ENCODE measurements at places on chromosomes 7 and 10. TPM values are rescaled to one million over a fixed set of nuclear protein-coding genes. Genes with fewer than 3 reads are reported as not detected.
A peak's percentile ranks its signal among the peaks of the same experiment; 100 is the strongest.

GRCh38 chr10:75450644-75451640 is 19.5 kb downstream of the LRMDA start:
- H3K36me3 ChIP-seq = no peaks in the 10 kb centered on the region
- H3K27ac ChIP-seq = no peak overlapping the region
- H3K4me3 ChIP-seq = no peak overlapping the region
- H3K4me1 ChIP-seq = no peaks in the 10 kb centered on the region
- no peaks in the 10 kb centered on the region for H3K27me3 ChIP-seq

DNA sequence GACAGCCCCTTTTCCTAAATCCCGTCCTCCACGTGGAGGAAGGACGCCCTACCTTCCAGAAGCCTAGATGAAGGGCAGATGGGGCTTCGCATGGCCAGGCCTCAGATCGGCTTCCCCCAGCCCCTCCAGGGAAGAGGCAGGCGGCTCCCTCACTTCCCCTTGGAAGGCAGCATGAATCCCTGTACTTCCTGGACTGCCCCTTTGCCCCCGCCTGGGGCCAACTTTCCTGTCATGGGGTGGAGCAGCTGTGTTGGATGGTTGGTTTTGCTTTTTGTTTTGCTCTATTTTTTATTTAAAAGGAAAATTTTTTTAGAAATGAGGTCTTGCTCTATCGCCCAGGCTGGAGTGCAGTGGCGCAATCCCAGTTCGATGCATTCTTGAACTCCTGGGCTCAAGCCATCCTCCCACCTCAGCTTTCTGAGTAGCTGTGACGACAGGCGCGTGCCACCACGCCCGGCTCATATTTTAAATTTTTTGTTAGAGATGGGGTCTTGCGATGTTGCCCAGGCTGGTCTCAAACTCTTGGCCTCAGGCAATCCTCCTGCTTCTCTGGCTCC is 27.2 kb downstream of the GTF2IRD1 start:
- DNase-seq = peak; percentile 57
- peaks cover 26% of the 10 kb centered on the region for H3K4me1 ChIP-seq
- H3K36me3 ChIP-seq = no peaks in the 10 kb centered on the region

DNA sequence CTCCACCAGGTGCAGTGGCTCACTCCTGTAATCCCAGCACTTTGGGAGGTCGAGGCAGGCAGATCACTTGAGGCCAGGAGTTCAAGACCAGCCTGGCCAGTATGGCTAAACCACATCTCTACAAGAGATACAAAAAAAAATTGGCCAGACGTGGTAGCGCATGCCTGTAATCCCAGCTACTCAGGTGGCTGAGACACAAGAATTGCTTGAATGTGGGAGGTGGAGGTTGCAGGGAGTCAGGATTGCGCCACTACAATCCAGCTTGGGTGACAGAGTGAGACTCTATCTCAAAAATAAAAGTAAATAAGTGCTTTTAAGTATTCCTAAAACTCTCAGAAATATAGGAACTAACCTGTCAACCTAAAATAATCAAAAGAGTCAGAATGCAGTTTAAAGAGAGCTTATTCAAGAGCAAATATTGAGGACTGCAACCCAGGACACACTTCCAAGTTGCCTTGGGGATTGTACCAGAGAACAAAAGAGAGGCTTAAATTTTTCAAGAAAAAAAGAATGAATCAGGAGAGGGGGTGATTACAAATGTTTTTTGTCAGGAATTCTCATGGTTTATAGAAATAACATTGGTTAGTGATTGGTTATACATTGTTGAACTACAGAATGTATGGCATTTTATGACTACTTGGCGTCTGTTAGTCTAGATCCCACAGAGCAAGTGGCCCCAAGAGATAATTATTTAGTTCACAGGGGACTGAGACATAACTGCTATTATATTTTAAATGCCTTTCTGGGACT is 33.2 kb upstream of the PPP1R9A start:
- H3K27me3 ChIP-seq = no peaks in the 10 kb centered on the region
- no peaks in the 10 kb centered on the region for H3K36me3 ChIP-seq
- H3K4me3 ChIP-seq = no peak overlapping the region
- H3K27ac ChIP-seq = no peak overlapping the region
- no peaks in the 10 kb centered on the region for H3K4me1 ChIP-seq

- no peak overlapping the region for H3K4me3 ChIP-seq
- H3K36me3 ChIP-seq = no peaks in the 10 kb centered on the region
- DNase-seq = no peak
- H3K27me3 ChIP-seq = no peaks in the 10 kb centered on the region
These were observed 78.5 kb upstream of the FZD1 start for GRCh38 chr7:91185771-91186170.

GRCh38 chr7:129955993-129956543 is 3.3 kb upstream of the UBE2H start:
- no peaks in the 10 kb centered on the region for H3K4me1 ChIP-seq
- no peak overlapping the region for H3K27ac ChIP-seq
- H3K4me3 ChIP-seq = no peak overlapping the region
- no peak for DNase-seq
- H3K36me3 ChIP-seq = no peaks in the 10 kb centered on the region

- no peak for DNase-seq
- no peaks in the 10 kb centered on the region for H3K27me3 ChIP-seq
- no peak overlapping the region for H3K4me3 ChIP-seq
- no peak overlapping the region for H3K27ac ChIP-seq
These were observed 495.9 kb downstream of the XPNPEP1 start for GRCh38 chr10:109427411-109427810.

The LRRD1 gene
- total RNA-seq = not detected

The MNX1 gene
- not detected for total RNA-seq

DNA sequence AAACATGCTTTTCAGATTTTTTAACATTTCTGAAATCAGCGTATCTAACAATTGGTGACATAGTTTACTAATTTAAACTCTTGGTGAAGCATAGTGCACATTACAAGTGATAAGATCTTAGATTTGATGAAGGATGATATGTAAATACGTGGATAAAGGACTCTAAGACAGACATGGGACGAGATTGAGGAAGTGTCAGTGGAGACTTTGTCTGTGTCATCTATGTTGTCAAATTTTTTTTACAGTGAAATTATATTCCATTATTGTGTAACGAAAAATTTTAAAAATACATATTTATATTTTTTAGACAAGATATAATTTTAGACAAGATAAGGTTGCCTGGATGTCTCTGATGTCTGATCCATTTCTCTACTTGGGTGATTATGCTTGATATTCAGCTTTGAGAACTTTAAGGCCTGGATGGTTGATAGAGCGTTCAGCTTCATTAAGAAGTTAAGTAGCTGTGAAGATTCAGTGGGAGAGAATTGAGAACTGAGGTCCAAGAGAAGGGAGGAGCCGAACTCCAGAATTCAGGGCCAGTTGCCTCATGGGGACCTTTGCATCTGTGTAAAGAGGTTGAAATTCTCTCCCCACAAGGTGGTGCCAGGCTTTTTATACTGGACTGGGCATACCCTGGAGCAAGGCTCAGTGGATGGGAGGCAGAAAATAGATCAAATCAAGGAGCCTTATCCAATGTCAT is 62.7 kb downstream of the KAT6B start:
- H3K4me1 ChIP-seq = peaks cover 4% of the 10 kb centered on the region
- H3K36me3 ChIP-seq = no peaks in the 10 kb centered on the region
- no peak overlapping the region for H3K4me3 ChIP-seq
- no peaks in the 10 kb centered on the region for H3K27me3 ChIP-seq
- H3K27ac ChIP-seq = no peak overlapping the region

DNA sequence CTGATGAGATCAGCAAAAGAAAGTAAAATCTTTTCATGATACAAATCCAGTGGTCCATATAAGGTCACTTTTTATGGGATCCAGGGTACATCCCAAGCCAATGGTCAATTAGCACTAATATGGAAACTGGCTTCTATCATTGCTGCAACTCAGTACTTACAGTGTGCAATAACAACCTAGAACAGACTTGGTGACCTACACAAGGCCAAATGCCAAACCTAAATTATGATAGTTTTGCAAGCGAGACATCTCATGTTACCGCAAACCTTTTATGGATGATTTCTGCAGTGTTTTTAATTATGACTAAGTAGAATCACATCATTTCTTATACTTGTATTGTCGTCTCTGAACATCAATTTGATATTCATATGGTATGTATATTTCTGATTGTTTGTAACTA is 583.5 kb upstream of the SEMA3D start:
- DNase-seq = no peak
- H3K27ac ChIP-seq = no peak overlapping the region
- H3K4me1 ChIP-seq = no peaks in the 10 kb centered on the region
- no peaks in the 10 kb centered on the region for H3K36me3 ChIP-seq
- no peak overlapping the region for H3K4me3 ChIP-seq

DNA sequence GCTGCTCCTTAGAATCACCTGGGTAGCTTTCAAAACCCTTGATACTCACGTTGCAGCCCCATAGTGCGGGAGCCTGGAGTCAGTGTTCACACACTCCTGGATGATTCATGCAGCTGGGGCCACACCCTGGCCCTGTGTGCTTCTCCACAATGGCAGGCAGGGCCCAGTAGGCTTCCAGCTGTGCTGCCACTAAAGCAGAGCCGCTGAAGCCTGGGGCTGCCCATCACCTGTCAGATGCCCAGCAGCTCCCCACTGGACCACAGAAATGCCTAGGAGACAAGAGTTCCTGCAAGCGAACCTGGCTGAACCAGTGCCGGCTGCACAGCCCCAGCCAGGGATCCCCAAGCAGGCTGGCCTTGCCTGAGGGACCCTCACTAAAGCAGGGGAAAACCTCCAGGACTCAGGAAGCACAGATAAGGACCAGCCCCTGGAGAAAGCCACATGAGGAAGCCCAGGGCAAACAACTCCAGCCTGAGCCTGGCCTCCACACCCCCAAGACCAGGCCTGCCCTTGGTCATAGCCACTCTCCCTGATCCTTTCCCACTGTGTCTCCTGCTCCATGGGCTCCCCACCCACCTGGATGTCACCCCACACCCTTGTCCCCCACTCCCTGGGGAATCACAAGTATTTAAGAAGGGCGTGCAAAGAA is 111.9 kb downstream of the GRID1 start:
- H3K4me3 ChIP-seq = no peak overlapping the region
- no peaks in the 10 kb centered on the region for H3K27me3 ChIP-seq
- DNase-seq = no peak
- H3K36me3 ChIP-seq = no peaks in the 10 kb centered on the region

DNA sequence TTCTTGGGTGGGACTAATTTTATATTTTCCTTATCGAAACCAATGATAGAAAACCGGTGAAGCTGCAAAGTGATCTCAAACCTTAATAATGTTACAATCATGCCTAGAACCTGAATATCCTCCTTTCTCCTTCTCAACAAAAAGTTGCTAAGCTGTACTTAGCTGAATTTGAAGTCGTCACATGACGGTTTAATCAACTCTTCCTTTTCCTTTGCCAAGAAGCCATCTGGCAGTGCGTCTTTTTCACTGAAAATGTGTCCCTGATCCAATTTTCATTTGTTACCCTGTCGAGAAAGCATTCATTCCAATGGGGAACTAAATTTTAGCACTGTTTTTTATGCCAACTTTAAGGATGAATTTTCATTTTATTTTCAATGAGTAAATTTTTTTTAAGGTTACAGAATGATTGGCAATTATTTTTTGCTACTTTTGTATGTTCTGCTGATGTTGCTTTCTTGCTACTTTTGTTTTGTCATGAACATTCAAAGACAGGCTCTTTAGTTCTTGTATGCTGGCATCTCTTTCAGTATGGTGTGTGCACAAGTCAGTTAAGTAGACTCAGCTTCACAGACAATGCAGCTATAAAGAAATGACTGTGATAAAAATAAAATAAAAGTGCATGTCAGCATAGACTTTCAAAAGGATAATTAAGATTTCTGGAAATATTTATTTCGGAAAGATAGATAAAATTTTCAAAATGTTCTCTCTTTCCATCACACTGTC is 980.0 kb downstream of the DNAJB9 start:
- H3K27ac ChIP-seq = no peak overlapping the region
- no peak for DNase-seq
- no peaks in the 10 kb centered on the region for H3K27me3 ChIP-seq
- no peaks in the 10 kb centered on the region for H3K36me3 ChIP-seq
- H3K4me1 ChIP-seq = no peaks in the 10 kb centered on the region

DNA sequence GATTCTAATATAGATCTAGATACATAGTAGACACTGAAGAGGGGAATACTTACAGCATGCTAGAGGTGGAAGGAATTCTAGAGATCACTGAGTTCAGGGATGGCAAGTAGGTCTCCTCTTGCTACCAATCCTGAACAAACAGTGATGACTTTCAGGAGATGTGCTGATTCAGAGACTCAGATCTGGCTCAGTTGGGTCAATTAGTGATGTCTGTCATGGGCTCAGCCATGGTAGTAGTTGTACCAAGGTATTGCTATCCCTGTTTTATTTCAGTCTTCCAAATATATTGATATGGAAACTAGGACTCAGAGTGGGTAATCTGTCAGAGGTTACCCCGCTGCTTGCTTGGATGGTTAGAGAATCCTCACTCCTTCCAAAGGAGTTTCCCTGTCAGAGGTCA is 38.5 kb downstream of the UNC5B start:
- H3K27ac ChIP-seq = no peak overlapping the region
- H3K27me3 ChIP-seq = no peaks in the 10 kb centered on the region
- H3K4me1 ChIP-seq = no peaks in the 10 kb centered on the region
- no peak for DNase-seq
- no peak overlapping the region for H3K4me3 ChIP-seq
- no peaks in the 10 kb centered on the region for H3K36me3 ChIP-seq

- no peaks in the 10 kb centered on the region for H3K36me3 ChIP-seq
- H3K4me1 ChIP-seq = no peaks in the 10 kb centered on the region
- no peak overlapping the region for H3K27ac ChIP-seq
- H3K4me3 ChIP-seq = no peak overlapping the region
- no peaks in the 10 kb centered on the region for H3K27me3 ChIP-seq
- DNase-seq = no peak
These were observed 53.7 kb upstream of the DUSP5 start for GRCh38 chr10:110444004-110444337.

DNA sequence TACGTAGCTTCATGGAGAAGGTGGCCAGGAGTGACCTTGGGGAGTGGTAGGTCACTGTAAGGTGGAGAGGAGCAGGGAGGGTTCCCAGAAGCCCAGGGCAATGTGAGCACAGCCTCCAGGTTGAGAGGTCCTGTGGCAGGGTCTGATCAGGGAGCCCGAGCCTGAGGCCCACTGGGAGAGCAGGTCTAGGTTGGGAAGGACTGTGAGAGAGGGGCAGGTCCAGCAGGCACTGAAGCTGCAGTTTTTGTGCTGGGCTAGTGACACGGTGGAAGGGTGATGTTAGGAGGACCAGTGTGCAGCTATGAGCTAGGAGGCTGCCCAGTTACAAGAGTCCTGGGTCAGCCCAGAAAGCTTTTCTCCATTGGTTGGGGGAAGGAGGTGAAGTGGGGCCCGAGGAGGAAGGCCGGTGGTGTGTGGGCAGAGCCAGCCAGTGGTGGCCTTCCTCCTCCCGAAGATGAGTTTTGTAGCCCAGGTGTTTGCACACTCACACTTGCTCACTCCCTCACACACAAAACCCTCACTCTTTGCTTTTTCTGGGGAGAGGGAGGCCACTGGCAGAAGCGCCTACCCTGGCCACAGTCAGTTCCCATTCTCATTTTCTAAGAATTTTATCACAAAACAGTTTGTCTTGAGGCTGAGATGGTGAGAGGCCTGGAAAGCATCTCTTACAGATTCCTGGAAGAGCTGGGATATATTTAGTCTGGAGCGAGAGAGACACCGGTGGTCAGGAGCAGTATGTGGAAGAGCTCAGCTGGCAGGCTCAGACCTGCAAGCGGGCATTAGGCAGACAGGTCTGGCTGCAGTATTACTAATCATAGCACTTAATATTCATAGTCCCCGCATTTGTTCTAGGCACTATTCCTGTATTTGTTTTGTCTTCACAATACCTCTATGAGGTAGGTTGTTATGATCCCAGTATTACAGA is 57.1 kb downstream of the ZNF467 start:
- no peak for DNase-seq
- no peaks in the 10 kb centered on the region for H3K36me3 ChIP-seq
- H3K27ac ChIP-seq = peak overlapping the region; percentile 14
- H3K4me3 ChIP-seq = no peak overlapping the region

Data from uterus (tissue), 4 donors.